Left lung (tissue), 14 donors: ENCODE measurements at places on chromosomes 2 and 18.

DNA sequence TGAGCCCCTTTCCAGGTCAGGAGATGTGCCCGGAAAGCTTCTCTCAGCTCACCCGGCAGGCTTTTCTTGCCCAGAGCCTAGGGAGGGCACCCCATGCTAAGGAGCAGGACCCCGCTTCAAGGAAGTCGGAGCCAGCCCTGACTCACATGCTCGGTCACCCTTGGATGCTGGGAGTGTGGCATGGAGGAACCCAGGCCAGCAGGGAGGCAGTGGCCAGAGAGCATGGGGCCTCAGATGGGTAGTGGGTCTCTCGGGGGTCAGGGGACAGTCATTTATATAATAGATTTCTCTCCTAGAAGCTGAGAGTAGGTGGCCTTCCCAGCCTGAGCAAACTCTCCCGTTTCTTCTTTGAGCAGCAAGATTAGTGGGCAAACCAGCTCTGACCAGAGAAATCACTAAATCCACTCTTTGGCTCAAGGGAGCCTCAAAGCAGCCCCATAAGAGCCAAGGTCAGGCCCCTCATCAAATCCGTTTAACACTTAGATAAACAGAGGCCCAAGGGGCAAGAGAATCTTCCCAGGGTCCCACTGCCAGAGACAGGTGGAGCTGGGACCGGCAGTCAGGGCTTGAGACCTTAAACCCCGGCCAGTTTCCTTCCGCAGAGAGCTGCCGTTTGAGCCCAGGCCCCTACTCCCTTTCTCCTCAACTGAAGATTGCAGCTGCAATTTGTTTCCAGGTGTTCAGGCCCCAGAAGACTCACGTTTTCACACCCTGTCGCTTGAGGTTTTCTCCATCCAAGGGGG lies 113.1 kb downstream of the CYP26B1 start:
- no peak for DNase-seq

DNA sequence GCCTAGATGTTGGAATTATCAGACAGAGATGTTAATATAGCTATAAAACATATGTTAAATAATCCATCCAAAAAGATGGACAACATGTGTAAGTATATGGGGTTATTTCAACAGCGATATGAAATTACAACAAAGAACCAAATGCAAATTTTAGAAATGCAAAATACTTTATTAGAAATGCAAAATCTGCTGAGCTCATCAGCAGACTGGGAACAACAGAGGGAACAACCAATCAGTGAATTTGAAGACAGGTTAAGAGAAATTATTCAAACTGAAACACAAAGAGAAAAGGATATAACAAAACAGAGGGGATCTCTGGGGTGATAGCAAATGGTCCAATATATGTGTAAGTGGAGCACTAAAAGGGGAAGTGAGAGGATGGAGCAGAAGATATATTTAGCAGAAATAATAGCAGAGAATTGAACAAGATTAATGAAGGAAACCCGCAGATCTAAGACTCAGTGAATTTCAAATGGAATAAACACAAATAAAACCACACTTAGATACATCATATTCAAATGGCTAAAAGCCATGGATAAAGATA lies 13.5 kb upstream of the HS6ST1 start:
- DNase-seq: no peak

- DNase-seq: no peak
These were observed 45.4 kb upstream of the CTDP1 start for GRCh38 chr18:79634186-79634585.

DNA sequence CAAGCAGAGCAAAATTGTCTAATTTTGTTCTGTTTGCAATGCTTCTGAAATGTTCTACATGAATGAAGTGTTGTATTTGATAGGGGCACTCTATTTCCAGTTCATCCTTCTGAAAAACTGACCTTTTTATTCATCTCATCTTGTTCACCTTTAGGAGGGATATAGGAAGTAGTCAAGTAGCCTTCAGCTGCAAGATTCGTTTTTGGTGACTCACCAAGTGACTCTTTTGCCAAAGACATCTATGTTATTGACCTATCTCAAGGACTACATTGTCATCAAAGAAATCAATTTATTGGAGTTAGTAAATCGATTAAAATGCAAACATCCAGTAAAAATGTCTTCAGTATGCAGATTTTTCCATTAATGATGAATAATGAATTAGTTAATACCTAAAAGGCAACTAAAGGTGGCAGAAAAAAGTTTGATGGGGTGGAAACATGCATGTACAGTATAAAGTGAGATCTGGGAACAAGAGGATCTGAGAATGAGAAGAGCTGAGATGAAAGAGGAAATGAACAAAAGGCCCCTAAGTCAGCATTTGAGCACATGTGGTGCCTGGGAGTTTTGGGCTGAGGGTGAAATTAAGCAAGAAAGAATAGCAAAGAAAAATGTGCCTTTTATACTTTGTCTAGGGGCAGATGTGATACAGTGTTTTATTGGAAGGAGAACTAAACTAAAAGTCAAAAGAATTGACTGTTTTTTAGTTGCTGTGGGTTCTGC lies 255.1 kb upstream of the LINC00305 start:
- no peak for DNase-seq

GRCh38 chr2:224957540-224958461 lies 84.5 kb downstream of the DOCK10 start:
- DNase-seq: no peak

DNA sequence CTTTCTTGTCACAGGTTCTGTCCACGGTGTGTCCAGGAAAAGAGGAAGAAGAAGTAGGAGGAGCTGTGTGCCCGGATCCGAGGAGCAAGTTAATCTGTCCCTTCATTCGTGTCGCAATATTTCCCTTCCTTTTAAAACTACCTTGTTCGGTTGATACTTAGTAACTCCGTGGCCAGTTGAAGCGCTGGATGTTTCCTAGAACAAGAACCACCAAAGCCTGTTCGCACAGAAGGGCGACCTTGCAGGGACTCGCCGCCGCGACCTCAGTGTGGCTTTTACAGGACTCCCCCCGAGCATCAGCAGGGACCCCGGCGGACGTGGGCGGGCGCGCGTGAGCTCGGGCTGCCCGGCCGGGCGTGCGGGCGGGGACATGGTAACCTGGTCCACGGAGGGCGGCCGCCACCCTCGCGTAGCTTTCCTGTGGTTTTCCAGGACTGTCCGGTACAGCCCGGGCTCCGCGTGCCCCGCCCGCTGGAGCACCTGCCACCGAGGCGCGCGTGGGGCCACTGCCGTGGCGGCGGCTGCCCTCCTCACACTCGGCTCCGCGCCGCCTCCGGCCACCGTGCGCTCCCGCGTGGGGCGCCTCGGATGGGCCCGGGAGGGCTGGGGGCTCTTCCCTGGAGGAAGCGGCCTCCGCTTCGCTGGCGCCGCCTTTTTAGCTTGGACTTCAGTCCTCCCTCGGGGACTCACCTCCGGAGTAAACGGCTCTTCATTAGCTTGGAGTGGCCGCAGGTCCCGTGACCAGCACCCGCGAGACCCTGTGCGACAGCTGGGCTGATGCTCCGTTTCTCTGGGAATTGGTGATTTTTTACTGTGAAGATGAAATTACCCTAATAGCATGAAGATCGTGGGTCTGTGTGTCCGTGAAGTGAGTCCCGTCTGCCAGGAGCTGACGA lies 9.2 kb upstream of the D2HGDH start:
- DNase-seq: no peak
